ENCODE measurements at places on chromosomes 4 and X.
A peak's percentile ranks its signal among the peaks of the same experiment; 100 is the strongest.

- no peak for DNase-seq
These were observed 174.8 kb downstream of the ENOX2 start for GRCh38 chrX:130728208-130728607.

DNA sequence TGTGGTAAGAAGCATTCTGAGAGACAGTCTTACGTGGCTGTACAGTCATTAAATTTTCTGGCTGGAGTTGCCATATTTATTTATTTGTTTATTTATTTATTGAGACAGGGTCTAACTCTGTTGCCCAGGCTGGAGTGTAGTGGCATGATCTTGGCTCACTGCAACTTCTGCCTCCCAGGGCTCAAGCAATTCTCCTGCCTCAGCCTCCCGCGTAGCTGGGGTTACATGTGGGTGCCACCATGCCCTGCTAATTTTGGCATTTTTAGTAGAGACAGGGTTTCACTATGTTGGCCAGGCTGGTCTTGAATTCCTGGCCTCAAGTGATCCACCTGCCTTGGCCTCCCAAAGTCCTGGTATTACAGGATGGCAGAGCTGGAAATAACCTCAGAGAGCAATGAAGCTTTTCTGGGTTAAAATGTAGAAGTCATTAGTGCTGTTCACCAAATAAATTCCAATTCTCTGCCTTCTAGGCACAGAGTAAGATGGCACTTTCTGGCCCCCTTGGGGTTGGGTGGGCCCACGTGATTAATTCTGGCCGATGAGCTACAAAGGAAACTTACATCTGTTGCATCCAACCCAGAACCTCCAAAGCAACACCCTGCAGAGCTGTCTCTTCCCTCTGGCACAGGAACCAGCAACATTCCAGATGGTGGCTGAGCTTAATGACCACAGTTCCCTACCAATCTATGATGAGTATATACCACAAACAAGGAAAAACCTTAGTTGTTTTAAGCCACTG, 4.5 kb downstream of the MRFAP1 start:
- DNase-seq, result no peak

DNA sequence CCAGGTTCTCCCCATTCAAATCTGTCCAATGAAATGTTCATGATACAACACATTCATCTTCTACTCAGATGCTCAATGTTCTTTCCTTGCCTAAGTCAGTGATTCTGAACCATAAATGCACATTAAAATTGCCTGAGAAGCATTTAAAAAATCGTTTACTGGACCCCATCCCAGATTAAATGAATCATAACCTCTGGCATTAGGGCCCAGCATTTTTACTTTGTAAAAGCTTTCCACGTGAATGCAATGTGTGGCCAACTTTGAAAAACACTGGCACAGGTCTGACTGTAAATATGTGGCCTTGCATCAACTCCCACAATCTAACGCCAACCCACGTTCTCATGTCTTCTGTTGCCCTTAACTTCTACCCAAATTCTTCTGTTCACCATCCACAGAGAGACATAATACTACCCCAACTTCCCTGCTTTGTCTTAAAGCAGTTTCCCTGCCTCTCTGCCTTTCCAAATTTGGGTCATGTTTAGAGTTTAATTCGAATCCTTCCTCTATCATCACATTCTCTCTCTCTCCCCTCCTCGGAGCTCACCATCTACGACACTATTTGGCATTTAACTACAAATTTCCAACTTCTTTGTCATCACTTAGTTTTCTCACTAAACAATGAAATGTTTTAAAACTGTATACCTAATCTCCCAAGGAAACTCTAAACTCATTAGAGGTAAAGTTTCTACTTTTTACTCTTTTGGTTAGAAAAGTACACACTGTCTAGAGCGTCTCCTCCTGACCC, 78.7 kb downstream of the PRKG2 start:
- peak; percentile 89 for DNase-seq

DNA sequence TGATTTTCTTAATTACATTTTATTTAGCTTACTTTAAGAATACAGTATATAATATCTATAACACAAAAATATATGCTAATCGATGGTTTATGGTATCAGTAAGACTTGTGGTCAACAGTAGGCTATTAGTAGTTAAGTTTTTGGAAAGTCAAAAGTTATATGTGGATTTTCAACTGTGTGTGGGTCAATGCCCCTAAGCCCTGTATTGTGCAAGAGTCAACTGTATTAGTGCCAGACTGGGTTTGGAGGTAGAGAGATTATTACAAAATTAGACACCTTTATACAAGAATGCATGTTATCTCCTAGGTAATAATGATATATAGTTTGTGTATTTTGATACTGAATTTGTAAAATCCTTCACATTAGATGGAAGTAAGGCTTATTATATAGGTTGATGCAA, 100.3 kb upstream of the PRR32 start:
- DNase-seq, result no peak

DNA sequence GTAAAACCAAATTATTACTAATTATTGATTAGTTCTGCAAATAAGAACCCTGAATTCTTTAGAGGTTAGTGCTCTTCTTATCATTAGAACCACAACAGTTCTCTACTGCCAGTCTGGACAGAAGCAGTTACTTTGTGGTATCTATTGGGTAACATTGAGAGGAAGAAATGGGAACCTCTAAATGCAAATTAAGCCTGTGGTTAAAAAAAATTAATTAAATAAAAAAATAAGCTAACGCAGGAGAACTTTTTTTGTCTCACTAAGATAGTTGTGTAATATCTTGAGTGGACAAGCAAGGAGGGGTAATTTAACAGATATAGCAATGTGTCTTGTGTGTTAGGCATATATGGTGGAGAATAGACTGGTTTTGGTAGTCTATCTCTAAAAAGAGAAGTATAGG, 32.9 kb upstream of the TET2 start:
- no peak for DNase-seq

DNA sequence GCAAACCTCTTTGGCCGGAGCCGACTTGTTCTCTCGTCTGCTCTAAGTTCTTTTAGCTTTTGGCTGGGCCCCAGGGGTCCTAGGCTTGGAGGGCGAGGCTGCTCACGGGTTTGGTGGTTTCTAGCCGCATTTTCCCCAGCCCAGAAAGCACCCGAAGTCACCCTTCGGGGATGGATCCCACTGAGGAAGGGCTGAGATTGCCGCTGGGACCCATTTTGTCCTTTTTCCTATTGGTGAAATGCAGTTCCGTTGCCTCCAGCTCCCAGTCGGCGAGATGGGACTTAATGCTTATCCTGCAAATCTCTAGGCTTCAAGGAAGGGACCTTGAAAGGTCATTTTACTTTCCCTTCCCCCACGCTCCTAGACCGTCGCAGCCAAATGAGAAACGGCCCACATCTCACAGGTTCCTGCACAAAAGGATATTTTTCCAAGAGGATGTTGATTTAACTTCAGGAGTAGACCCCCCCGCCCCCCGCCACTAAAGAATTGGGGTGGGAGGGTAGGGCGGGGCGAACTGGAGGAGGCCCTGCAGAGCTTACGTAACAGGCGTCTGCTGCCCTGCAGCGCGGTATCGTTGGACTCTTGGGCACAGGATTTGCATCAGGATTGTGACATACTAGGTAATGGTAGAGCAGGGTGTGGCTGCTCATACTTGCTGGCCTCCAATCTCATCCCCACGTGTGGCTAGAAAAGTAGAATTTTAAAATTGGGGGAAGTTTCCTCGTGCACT, 564 bp downstream of the PGK1 start:
- DNase-seq, result no peak

- DNase-seq, result no peak
These were observed 19.8 kb upstream of the ADD1 start for GRCh38 chr4:2823671-2824328.

DNA sequence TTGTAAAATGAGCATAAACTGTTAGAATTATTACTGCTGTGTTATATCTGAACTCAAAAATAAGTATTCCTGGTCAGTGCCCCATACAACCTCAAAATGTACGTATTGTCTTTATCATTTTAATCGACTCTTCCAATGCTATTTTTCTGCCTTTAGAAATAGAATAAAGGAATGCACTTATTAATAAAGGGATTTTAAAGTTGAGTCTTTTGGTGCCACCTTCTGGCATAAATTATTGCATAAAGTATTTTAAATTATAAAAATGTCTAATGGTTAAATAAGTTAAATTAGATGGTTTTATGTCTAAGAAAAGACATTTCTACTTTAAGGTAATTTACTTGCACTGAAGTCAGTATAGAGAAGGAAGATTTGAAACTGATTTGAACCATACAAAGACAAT, 424.0 kb upstream of the NDST4 start:
- no peak for DNase-seq

DNA sequence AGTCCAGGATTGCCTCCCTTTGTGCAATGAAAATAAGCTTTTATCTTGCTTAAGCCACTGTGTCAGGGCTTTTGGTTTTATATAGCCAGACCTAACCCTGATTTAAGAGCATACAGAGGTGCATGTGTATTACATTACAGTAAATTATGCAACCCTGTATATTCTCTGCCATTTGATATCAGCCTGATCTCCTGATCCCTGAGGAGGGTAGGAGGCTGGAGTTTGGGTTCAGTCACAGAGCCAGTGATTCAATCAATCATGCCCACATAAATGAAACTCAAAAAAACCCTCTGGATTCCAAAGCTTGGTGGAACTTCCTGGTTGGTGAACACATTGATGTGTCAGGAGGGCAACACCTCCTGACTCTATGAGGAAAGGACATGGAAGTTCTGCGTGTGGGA, 7.3 kb upstream of the KLHL8 start:
- no peak for DNase-seq

- DNase-seq, result peak; percentile 25
These were observed 43.0 kb upstream of the SCOC start for GRCh38 chr4:140330311-140330900.

- no peak for DNase-seq
These were observed 21.0 kb upstream of the JAKMIP1 start for GRCh38 chr4:6221301-6221850.

DNA sequence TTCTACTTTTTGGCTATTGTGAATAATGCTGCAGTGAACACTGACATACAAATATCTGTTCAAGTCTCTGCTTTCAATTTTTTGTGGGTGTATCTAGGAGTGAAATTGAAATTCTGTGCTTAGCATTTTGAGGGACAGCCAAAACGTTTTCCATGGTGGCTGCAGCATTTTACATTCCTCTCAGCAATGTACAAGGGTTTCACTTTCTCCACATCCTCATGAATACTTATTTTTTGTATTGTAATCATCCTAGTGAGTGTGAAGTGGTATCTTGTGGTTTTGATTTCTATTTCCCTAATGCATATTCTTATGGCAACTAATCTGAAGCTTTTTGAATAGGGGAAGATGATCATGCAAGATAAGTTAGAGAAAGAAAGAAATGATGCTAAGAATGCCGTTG, 40.3 kb downstream of the HSPA4L start:
- DNase-seq, result no peak

DNA sequence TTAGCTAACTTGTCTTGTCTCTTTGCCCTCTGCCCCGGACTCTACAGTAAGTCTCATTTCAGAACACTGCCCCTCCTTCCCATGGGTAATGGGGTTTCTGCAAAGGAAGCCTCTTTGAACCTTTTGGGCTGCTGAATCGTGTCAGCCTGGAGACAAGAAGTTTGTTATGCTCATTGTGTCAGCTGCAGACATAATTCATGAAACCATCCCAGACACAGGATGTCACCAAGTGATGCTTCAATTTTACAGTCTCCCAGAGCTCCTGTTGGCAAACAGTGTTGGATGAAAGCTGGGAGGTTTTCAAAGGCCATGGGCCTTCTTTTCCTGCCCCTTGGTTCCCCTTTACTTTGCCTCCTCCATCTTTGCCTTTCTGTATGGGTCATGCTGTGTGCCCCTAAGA, 223.1 kb upstream of the TAPT1 start:
- no peak for DNase-seq

DNA sequence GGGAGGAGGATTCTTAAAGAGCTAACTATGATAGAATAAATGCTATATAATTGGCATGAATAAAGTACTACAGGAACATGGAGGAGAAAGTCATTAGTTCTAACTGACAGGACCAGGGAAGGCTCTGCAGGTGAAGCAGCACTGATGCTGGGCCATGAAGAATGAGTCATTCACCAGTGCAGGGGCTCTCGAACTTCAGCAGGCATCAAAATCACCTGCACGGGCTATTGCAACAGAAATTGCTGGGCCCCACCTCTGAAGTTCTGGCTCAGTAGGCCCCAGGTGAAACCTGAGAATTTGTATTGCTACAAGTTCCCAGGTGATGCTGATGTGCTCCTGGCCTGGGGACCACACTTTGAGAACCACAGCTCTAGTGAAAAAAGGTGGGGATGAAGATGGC, 33.7 kb downstream of the TMEM150C start:
- no peak for DNase-seq

DNA sequence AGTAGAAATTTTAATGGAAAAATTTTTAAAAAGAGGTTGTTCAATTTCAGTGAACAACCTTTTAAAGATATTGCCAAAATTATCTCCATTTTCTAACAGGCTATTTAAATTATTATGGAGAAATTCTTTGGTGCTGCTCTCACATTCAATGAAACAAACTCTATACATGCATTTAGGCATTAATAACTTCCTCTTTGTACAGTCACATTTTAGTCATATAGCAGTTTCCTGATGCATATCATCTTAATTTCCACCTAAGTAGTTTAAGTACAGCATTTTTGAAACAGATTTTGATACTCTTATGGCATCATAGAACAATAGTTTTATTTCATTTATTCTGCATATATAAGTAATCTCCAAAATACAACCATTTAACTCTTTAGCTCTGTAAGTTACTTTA, 500.1 kb downstream of the STPG2 start:
- no peak for DNase-seq

GRCh38 chr4:7910952-7911578, 28.6 kb downstream of the AFAP1 start:
- DNase-seq, result peak; percentile 80

DNA sequence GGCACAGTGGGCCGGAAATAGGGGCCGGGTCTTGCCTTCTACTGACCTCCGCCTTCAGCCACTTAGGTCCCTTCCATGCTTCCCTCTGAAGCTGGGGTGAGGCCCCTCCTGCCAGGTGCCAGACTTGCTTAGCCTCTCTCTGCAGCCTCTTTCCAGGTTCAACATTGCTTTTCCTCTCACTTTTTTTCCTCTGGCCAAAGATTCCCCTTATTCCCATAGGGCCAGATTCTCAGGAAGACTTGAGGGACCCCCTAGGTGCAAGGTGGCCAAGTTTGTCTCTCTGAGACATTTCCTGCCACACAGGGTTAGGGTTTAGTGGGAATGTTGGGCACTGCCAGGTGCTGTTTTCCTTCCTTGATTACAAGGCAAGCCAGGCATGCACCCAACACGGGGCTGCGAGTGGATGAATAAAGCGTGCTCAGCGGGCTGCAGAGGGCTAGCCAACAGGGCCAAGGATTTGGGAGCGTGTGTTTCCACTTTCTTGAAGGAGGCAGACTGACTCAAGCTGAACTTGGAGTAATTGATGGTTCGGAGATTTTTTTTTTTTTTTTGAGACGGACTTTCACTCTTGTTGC, 7.6 kb upstream of the GJB1 start:
- DNase-seq, result no peak

DNA sequence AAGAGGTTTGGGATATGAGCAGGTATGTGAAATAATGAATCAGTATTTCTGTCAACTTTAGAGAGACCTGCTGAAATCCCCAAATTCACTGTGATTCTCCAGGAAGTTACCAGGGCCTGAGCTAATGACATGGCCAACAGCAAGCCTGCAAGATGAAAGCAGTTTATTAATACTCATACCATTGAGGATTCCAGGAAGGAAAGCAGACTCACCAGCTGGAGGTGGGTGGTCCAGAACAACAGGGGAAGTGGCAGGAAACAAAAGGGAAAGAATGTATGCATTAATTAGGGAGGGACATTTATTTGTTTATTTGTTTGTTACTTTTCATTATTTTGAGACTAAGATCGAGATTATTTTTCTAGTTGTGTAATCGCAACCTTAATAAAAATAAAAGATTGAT, 196.6 kb upstream of the AGA start:
- DNase-seq, result no peak

- peak; percentile 15 for DNase-seq
These were observed 667 bp downstream of the G3BP2 start for GRCh38 chr4:75672461-75673026.
